ENCODE measurements at places on chromosomes 5 and 9.

- DNase-seq = no peak
These were observed 96.0 kb upstream of the DAPK1 start for GRCh38 chr9:87401681-87402080.

DNA sequence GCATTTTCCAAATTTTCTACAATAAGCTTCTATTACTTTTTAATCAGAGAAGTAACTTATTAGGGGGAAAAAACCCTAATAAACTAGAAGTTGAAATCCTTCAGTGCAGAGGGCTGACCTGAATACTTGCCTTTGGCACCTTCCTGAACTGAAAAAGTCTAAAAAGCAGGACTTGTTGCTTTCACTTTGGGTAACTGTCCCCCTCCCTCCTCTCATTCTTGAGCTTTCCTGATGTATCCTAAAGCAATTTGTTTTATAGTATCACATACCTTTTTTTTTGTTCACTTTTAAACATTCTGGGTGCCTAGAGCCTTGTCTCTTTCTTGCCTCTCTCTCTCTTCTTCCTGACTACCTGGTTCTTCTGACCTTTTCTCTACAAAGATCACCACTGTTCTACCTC is 64.0 kb upstream of the ERBIN start:
- no peak for DNase-seq

GRCh38 chr5:147776989-147777388 is 5.5 kb downstream of the JAKMIP2 start:
- no peak for DNase-seq

DNA sequence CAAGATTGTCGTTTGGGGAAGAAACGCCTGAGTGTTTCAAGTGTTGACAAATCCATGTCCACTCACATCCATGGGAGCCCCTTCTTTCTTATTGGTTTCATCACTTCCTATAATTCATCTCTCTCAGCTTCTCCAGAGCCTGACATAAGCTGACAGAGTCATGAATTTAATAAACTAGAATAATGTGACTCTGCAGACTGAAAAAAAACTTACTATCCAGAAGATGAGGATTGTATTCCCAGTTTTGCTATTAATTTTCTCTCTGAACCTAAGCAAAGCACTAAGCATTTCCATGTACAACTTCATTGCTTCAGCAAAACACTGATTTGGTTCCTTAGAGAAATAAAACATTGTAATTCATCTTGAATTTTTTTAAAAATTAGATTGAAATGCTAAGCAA is 691.8 kb downstream of the MTRR start:
- no peak for DNase-seq

All from stimulated activated CD4-positive, alpha-beta T cell treated with anti-CD3 and anti-CD28 coated beads, Interleukin-1b, Interleukin-23, amount 100 ng/mL, for 48 hours (primary cell).